ENCODE measurements at places on chromosomes 1 and 21.
A peak's percentile ranks its signal among the peaks of the same experiment; 100 is the strongest.

- no peak for DNase-seq
Measured at GRCh38 chr1:33341190-33341589, 20.3 kb upstream of the A3GALT2 start.

- no peak for DNase-seq
Measured at GRCh38 chr1:11984121-11984520, 3.9 kb downstream of the MFN2 start.

- DNase-seq, result no peak
Measured at GRCh38 chr1:223748405-223748772, 36.0 kb downstream of the CAPN2 start.

DNA sequence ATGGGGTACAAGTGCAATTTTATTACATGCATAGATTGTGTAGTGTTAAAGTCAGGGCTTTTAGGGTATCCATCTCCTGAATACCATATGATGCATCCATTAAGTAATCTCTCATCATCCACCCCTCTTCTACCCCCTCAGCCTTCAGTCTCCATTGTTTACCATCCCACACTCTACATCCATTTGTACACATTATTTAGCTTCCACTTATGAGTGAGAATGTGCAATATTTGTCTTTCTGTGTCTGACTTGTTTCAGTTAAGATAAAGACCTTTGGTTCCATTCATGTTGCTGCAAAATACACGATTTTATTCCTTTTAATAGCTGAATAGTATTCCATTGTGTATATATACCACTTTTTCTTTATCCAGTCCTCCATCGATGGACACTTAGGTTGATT is 222.5 kb upstream of the USP24 start:
- DNase-seq, result no peak

- DNase-seq, result no peak
Measured at GRCh38 chr1:87329051-87329525, 408 bp downstream of the LMO4 start.

DNA sequence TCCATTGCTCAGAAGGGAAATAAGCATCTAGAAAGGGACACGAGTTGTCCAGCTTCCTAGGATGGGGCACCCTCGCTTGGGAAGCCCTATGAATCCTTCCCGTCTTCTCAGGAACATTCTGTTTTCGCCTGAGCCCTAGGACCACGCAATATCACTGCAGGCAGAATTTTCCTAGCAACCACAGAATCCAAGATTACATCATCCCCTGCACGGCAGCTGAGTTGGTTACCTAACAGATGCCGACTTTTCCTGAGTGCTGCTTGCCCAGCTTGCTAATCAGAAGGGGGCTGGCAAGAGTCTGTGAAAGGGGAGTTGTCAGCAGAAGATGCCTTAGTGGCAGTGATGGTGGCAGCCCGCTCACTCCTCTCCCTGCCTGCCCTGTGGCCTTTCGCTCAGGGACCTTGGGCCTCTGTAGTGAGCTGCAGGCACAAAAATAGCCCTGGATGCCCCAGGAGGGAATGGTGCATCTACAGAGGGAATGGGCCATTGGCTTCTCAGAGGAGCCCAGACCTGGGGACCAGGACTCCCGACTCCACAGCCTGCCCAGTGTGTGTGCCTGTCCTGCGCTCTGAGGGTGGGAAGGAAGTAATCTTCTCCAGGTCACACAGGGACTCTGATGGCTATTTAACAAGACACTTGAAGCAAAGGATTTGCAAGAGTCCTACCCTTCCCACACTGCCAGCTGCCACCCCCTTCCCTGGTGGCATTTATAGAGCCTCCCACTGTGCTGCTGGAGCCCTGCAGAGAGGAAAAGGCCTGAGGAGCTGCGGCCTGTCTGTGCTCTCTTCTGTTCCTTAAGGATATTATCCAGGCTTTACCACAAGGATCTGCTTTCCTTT is 28.9 kb upstream of the CLSTN1 start:
- no peak for DNase-seq

DNA sequence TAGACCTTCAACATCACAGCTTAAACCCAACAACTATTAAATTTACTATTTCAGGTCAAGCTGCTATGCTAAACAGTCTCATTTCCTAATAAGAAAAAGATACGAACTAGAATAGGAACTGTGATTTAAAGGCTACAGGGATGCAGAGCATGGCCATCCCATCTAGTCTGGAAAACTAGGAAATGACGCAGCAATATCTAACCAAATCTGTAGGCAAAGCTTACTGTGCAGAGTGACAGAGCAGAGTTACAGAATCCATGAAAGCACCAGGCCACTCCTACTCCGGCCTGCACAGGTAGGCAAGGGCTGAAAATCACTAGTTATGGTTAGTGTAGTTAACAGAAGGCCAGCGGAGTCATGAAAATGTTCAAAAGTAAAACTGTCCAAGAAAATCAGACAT is 2.1 kb downstream of the HLCS start:
- no peak for DNase-seq

DNA sequence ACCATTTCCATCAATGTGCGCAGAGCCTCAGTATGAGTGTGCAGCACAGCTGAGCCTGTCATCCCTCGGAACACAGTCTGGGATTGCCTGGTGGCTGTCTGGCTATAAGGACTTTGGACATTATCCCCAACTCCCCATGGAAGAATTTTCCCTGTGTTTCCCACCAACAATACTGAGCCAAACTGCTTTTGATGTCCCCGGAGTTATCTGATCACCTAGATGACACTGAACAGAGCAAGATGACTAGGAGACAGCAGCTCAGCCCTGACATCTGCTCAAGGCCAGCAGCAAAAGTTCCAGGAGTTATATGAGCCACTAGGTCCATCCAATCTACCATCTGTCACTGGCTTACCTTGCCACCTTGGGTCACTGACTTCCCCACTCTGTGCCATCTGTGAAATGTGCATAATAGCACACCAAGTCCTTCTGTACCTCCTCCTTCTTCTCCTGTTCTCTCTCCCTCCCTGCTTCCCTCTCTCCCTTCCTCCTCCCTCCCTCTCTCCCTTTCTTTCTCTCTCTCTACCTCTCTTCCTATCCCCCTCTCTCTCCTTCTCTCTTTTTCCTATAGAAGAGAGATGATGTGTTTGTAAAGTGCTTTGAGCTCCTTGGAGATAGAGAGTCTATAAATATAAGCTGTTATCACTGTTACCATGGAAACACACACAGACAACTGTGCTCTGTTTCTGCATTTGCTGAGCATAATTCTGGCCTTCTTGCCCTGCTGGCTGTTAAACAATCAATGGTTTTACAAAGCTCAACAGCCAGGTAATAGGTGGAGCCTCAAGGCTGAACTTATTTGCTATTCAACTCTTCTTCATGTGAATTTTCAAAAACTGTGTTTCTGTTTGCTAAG is 19.7 kb upstream of the ATP1B1 start:
- no peak for DNase-seq

- no peak for DNase-seq
Measured at GRCh38 chr21:29704719-29705118, 235.1 kb downstream of the GRIK1 start.

- no peak for DNase-seq
Measured at GRCh38 chr1:232891656-232892317, 58.6 kb upstream of the NTPCR start.

GRCh38 chr1:239731082-239731748 is 344.8 kb downstream of the CHRM3 start:
- DNase-seq, result no peak

GRCh38 chr1:188137221-188137620 is 1308.5 kb downstream of the PLA2G4A start:
- no peak for DNase-seq

DNA sequence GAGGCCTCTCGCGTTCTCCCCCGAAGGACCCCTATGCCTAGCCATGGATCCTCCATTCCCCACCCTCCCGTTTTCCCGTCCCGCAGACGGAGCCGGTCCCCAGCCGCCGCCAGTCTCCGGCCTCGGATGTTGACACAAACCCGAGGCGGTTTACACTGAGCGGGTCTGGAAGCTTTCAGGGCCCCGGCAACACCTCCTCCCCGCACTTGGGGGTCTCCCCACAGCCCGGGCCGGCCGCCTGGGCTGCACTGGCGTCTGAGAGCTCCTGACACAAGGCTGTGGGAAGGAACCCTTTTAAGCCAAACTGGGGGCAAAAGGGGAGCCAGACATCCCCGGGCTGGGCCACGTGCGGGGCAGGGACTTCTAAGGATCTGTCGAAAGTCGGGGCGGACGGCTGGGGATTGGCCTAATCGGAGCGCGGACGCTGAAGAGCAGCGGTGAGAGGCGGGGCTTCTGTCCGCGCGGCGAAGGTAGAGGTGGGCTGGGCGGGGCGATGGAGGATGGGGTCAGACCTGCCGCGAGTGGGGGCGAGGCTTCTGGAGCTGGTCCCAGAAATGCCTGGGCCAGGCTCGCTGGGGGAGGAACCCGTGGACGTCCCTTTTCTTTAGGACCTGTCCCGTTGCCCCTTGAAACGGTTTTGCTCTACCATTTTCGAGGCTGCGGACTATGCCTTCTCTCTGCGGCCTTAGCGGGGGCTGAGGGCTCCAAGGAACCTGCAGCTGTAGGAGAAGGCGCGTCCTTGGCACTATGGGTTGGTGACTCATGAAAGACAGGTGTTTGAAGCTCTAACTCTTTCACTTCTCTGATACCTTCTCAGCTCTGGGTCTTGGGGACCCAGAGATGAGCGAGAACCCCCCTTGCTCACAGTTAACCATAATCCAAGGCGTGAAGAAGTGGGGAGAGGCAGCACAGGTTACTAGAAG is 1.2 kb upstream of the HPCAL4 start:
- no peak for DNase-seq

DNA sequence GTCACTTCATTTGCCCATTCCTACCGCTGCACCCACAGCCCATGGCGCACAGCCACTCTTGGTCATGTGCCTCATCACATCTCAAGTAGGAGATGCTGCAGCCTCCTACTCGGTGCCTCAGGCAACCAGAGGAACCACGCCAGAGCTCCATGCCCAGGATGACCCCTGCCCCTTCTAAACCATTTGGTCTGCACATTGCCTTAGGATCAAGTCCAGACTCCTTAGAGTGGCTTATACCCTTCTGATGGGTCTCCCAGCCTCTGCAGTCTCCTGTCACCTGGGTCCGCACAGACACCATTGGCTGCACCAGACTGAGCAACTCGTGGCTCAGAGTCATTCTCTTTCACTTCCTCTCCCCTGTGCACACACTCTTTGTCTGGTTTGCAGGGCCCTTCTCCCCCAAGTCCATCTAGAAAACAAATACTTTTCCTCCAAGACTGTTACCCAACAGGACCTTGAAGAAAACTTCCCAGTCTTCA is 2.2 kb upstream of the ADORA3 start:
- DNase-seq, result no peak

DNA sequence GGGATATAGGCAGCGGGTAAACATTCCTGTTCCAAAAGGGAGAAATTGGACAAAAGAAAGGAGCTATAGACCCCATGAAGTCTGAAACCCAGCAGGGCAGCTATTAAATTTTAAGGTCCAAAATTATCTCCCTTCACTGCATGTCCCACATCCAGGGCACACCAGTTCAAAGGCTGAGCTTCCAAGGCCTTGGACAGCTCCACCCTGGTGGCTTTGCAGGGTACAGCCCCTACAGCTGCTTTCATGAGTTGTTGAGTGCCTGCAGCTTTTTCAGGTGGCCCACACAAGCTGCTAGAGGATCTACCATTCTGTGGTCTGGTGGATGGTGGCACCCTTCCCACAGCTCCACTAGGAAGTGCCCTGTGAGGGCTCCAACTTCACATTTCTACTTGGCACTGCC is 662.5 kb upstream of the PKN2 start:
- no peak for DNase-seq

DNA sequence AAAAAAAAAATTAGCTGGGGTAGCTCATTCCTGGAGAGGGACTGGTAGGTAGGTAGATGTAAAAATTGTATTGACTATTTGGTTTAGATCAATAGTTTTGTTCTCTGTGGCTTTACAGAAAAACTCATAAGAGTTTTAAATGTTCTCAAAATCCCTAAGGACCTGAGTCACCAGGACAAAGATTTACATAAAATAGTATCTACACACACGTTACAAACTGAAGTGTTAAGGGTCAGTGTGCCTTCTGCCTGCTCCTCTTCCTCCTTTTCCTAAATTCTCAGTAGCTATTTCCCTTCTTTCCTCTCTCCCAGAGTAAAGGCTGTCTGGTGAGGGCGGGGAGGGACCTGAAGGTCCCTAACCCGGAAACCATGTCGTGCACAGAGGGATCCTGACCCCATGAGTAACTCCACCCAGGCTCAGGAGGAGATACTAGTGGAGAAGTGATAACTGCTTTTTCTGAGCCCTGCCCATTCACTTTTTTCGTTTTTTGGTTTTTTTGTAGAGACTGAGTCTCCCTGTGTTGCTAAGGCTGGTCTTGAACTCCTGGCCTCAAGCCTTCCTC is 8.1 kb downstream of the PLEKHM2 start:
- DNase-seq, result no peak

DNA sequence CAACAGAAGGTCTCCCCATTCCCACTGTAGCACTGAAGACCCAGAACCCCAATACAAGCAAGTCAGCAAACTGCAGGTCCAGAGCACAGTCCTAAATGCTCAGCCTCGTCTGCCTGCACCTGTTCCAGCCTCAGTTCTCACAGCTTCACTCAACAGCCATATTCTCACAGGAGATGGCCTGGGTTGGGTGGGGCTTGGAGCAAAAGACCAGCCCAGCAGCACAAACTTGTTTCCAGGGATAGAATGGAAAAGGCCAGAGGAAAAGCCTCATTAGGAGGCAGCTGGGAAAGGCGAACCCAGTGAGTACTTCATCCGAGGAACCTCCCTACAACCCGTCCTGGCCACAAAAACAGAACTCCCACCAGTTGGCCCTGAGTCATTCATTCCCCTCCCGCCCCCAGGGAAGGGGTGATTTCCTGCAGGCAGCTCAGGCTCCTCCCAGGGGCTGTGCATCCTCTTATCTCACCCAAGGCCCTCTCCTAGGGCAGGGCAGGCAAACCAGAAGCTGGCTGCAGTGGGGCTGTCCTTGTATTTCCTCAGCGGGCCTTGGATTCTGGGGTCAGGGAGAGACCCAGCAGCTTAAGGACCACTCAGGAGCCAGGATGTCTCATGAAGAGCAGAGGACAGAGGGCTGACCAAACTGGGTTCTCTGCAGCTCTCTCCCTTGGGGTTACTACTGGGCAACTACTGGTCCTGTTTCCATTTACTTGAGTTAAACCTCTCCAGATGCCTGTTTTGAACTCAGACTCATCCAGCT is 7.4 kb upstream of the MPL start:
- DNase-seq, result peak; percentile 25

- DNase-seq, result no peak
Measured at GRCh38 chr1:188089461-188089860, 1260.7 kb downstream of the PLA2G4A start.

Measured in ascending aorta (tissue), 2 donors.